CD4-positive, alpha-beta T cell treated with Interleukin-6 for 4 hours (primary cell): ENCODE measurements at places on chromosomes 3 and 15.

- no peak for DNase-seq
These were observed 1539.9 kb downstream of the SI start for GRCh38 chr3:163538387-163538786.

- no peak for DNase-seq
These were observed 301.0 kb upstream of the UMPS start for GRCh38 chr3:124429129-124429815.

GRCh38 chr3:106399761-106400160, 530.9 kb upstream of the CBLB start:
- DNase-seq, result no peak

DNA sequence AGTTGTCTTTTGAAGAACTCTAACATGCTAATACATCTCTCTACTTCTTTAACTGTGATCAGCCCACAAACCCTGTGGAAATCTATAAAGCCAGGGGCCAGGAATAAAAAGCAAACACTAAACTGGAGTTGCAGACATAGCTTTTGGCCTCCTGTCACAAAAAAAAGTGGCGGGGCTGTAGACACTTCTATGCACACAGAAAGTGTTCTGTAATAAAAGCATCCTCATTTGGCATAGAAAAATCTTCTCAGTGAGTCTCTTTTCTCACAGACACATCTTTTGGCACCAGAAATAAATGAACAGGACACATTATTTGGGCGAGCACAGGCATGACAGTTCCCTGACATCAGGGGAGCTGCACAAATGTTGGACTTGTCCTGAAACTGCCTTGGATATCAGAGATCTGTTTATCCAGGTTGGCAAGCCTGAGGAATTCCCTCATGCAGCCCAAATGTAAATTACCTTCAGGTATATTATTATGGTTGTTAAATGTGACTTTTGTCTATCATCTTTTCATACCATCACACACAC, 355.4 kb downstream of the FGF12 start:
- DNase-seq, result no peak

GRCh38 chr15:92365084-92365483, 28.6 kb upstream of the ST8SIA2 start:
- no peak for DNase-seq

GRCh38 chr3:69540706-69541581, 155.1 kb upstream of the FRMD4B start:
- DNase-seq, result no peak

- no peak for DNase-seq
These were observed 216.0 kb downstream of the TLE3 start for GRCh38 chr15:69881766-69882165.

GRCh38 chr15:84929795-84930603, 45.5 kb downstream of the SLC28A1 start:
- no peak for DNase-seq

DNA sequence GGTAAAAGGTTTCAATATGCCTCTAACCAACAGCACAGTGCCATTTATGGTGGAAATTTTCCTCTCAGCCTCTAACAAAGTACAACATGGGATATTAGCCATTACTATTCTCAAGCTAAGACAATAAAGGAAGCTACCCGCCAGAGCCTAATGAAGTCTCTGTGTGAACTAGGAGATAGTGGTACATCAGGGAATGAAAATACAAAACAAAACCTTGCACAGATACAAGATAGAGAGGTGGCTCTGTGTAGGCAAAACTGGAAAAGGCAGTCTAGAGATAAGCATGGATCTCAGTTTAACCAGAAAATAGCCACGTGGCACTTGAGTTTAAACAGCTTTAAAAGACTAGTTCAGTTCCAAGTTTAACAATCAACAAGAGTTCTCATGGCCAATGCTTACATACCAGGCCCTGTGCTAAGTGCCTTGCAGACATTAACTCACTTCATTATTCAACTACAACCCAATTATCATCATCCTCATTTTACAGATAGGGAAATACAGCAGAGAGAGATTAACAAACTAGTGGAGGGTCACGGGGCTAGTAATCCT, 279.3 kb downstream of the IGSF11 start:
- no peak for DNase-seq

GRCh38 chr3:15989419-15989818, 185.1 kb upstream of the GALNT15 start:
- DNase-seq, result no peak

DNA sequence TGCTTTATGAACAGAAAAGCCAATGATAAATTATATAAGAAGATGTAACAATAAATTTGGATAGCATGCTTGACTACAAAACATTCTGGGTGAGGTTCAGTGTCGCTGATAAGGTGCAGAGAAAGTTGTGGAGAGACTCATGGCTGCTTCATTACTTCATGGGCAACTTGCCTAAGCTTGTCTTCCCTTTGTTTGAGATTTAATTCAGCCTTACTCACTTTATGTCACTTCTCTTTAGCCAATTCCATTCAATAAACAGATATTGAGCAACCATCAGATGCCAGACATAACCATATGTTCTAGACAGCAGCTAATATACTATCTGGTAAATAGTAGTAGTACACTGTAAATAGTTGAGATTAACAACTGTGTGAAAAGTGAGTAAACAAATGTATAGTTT, 401.5 kb upstream of the FRG2C start:
- no peak for DNase-seq

DNA sequence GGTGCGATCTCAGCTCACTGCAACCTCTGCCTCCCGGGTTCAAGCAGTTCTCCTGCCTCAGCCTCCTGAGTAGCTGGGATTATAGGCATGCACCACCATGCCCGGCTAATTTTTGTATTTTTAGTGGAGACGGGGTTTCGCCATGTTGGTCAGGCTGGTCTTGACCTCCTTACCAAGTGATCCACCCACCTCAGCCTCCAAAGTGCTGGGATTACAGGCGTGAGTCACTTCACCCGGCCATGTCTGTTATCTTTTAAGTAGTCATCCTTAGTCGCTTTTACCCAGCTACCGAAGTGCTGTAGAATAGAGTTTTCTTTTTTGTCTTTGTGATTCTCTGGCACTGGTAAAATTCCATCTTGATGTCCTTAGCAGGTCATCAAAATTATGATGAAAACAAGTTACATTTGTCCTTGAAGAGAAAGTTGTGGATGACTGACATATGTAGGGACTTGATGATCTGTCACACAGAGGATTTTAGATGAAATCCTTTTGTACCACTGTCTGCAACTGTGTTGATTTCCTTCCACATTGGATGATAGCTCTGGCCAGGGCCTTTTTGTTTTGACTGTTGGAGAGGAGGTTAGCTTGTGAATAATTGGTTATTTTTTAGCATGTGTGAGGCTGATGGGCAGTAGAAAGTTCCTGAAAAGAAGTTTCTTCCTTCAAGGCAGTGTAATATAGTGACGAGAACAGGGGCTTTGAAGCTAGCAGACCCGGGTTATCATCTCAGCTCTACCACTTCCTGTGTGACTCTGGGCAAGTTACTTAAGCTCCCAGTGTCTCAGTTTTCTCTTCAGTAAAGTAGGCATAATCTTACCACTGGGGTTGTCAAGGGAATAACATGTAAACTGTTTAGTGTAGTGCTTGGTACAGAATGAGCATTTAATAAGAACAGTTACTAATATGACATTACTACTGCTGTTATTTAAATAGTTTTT, 18.8 kb downstream of the ATG7 start:
- DNase-seq, result peak; percentile 53

DNA sequence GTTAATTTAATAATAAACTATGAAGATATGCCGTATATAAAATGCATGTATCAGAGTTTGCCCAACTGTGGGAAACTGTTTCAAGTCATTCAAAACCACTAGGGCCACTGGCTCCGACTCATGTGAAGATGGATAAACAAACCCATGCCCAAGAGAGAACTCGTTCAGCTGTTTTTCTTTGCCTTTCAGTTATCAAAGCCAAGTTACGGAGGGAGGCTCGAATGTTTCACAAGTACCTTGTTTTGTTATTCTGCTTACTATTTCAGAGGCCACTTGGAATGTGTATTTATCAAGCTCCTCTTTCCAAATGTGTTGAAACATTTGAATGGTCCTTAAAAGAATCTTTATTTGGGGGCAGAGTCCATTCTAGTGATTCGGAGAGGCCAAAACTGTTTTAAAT, 82.1 kb downstream of the DUT start:
- no peak for DNase-seq

DNA sequence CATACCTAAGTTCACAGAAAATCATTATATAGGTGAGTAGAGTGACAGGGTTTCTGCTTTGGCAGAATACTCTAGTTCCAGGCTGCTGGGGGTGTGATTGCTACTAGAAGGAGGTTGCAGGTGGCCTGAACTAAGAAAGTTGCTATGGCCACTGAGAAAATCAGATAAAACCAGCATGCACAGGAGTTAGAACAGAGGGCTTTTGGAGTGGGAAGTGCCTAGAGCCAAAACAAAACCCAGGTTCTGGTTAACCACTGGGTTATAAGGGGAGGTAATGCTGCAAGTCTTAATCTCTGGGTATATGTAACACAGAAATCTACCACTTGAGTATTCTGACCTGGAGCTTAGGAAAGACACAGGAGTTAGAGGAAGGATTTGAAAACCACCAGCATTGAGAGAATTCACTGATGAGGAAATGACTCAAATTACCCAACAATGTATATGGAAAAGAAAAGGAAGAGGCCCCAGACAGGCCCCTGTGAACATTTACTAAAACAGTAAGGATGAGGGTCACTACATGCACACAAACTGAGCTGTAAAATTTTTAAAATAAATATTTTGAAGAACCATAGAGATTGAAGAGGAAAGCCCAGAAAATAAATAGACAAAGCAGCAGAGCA, 60.0 kb downstream of the PLOD2 start:
- no peak for DNase-seq

DNA sequence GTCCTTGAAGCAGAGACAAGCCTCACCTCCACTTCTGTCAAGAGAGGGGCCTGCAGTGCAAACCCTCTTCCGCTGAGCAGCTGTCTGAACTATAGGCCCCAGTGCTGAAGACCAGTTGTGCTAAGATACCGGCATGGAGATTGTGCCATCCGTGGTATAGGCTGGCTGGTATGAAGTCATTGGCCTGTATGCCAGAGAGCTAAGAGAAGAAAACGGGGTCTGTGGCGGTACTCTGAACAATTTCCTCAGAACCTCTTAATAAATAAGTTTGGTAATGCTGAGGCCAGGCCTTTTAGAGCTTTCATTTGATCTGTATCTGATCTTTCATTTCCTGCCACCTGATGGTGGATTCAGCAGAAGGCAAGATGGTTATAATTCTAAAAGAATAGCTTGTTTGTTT, 123.0 kb downstream of the LRIG1 start:
- peak; percentile 21 for DNase-seq

GRCh38 chr3:89392991-89393390, 285.6 kb downstream of the EPHA3 start:
- DNase-seq, result no peak

GRCh38 chr15:99976000-99976399, 242.8 kb upstream of the LYSMD4 start:
- DNase-seq, result no peak

GRCh38 chr15:60485365-60486055, 6.6 kb upstream of the ICE2 start:
- no peak for DNase-seq

DNA sequence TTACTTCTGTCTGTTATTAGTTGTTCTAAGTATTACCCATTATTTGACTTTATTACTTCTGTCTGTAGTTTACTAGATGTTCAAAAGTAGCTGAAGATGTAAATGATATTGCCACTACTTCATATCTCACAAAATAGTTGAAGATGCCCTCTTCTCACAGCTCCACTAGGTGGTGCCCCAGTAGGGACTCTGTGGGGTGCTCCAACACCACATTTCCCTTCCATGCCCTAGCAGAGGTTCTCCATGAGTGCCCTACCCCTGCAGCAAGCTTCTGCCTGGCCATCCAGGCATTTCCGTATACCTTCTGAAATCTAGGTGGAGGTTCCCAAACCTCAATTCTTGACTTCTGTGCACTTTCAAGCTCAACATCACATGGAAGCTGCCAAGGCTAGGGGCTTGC, 80.8 kb downstream of the KCNH8 start:
- DNase-seq, result no peak

GRCh38 chr3:45010811-45011333, 15.2 kb upstream of the CLEC3B start:
- no peak for DNase-seq

GRCh38 chr3:48367201-48367600, 4.8 kb upstream of the FBXW12 start:
- DNase-seq, result no peak

DNA sequence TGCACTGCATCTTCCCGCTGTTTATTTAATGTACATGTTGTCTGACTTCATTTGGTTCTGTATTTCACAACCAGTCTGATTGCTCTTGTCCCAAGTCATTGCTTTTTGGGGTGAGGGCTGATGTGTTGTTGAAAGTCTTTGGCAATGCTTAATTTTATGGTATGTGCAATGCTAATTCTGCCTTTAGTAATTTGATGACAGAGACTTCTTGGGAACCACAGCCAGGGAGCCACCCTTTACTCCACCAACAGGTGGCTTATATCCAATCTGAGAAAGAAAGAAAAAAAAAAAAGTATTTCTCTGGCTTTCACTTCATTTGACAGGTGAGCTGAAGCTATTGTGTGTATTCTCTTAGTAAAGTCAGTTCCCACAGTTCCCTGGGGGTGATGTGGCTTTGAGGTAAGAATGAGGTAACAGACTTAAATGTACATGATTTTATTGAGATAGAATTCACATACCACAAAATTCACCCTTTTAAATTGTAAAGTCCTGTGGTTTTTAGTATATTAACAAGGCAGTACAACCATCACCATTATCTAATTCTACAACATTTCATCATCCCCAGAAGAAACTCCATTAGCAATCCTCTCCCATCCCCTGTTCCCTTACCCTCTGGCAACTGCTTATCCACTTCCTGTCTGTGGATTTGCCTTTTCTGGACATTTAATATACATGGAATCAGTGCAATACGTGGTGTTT, 97.3 kb downstream of the SLCO3A1 start:
- no peak for DNase-seq

DNA sequence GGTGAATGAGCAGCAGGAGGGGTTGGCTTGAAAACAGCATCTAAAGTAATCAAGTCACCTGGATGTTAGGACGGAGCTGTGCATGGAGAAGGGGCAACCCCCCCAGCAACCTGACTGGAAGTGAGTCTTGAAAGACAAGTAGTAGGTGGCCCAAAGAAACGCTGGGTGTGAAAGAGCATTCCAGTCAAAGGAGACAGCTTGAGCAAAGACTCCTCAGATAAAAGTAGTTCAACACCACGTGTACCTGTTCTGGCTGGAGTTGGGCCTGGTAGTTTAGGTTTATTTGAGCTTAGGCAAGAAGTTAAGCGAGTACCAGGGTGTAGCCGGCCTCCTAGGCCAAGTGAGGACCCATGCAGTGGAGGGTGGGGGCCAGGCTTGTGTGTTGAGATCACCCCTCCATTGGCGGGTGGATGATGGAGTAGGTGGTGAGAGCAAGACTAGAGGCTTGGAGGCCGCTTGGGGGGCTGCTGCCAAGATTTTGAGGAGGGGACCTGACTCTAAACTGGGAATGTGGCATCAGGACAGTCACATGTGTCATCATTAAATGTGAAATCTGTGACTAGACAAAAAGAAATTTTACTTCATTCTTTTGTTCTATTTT, 61.3 kb downstream of the ABHD2 start:
- no peak for DNase-seq

- DNase-seq, result peak; percentile 79
These were observed 131.6 kb upstream of the RASGRP1 start for GRCh38 chr15:38696109-38696727.
